ENCODE measurements at places on chromosomes 5 and 9.

DNA sequence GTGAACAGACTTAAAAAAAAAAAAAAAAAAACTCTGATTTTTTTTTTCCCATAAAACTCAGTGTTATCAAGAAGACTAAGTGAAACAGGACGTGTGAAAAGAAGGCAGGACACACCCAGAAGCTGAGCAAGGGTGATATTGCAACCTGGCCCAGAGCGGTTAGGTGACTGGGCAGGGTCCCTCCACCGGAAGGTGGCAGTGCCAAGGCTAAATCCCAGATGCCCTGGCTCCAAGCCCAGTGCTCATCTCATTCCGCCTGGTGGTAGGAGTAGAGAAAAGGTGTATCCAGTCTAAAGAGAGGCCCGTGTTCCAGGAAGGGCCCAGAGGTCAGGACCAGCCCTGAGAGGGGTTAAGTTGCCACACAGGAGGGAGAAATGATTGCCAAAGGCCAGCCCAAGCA lies 51.5 kb upstream of the SAP30L start:
- DNase-seq: no peak

DNA sequence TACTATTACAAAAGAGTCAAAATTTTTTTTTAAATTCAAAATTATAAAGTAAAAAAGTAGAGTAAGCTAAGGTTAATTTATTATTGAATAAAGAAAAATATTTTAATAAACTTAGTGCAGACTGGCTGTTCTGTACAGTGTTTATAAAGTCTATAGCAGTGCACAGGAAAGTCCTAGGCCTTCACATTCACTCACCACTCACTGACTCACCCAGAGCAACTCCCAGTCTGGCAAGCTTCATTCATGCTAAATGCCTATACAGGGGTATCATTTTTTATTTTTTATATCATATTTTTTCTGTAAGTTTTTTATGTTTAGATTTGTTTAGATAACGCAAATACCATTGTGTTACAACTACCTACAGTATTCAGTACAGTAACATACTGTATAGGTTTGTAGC lies 700.7 kb upstream of the GRAMD2B start:
- DNase-seq: no peak

DNA sequence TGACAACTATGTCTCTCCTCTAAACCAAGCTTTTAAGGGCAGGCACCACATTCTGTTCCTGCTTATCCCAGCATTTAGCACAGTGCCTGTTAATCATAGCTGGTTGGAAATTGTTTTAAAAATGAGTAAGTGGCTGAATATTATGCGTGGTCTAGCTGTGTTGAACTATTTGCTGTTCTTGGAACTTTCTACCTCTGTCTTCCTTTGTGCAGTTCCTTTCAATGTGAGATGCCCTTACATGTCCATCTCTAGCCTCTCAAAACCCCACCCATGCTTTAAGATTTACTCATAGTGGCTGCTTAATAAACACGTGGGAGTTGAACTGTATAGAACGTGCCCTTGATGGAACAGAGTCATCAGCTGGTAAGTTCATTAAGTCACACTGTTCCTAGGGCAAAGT lies 34.5 kb downstream of the C9orf57 start:
- no peak for DNase-seq

DNA sequence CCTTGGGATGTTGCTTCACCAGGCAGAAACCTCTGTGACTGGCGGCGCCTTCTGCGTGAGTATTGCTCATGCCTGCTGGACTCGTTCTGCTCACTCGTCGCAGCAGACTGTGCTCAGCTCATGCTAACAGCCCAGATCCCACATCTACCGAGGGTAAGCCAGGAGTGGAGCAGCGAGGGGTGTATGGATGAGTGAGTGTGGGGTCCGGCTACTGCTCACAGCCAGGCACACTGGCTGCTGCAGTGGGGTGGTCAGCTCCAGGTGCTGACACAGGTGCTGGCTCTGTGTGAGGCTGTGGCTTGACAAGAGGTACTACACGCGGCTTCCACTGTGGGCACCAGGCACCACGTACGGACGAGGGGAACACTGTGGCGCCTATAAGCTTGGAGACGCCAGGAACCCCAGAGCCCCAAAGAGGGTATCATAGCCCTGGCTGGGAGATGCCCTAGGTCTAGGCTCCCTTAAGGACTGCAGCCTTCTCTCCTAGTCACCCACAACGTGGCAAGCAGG lies 47.7 kb upstream of the CDH12 start:
- no peak for DNase-seq

GRCh38 chr9:104082168-104082567 lies 11.9 kb upstream of the SMC2 start:
- no peak for DNase-seq

- no peak for DNase-seq
These were observed 24.4 kb downstream of the SLC6A7 start for GRCh38 chr5:150214289-150214688.

DNA sequence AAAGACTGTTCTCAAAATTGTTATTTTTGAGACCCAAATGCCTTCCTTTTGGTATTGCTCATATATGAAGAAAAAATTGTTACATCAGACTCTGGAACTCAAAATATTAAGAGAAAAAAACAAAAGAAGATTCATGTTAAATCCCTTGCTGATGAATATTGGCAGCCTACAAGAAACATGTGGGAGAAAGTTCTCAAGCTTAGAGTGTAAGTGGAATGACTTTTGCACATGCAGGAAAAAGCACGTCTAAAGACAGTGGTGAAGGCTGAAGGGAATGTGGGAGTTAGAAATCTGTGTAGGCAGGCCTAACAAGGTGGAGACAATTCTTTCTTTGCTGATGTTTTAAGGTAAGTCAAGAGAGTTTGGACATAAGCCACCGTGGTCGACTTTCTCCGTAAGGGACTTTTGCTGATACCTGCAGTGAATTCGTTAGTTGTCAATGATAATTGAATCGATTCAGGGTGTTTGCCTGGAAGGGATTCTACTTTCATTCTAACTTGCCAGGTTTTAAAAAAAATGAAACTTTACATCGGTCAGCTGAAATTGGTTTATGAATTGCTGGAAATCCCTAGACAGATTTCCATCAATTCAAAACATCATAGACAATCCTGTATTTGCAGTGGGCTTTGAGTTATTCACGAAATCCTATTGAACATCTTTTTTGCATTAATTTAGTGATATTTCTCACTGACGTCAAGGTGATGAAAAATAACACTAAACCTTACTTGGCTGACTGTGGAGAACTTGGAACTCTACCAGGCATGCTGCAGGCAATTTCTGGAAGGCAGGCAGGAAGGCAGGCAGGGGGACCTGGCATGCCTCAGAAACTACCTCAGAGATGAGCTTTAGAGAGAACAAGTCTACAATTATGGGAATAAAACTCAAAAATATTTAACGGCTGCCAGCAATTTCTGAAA lies 359.1 kb upstream of the ADAMTSL1 start:
- DNase-seq: peak; percentile 73

DNA sequence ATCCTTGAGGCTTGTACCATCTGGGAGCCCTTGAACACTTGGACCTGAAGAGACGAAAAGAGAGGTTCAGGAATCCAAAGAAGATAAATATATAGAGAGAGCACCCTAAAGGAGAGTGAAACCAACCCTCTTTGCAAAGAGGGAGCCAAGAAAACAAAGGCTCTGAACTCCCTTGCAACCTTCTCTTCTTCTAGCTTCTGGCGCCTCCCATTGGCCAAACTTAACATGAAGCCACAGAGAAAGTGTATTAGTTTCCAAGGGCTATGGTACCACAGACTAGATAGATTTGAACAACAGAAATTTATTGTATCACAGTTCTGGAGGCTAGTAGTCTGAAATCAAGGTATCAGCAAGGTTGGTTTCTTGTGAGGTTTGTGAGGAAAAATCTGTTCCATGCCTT lies 175.1 kb downstream of the HCN1 start:
- DNase-seq: no peak

GRCh38 chr9:33378121-33378795 lies 24.1 kb downstream of the AQP7 start:
- DNase-seq: no peak

DNA sequence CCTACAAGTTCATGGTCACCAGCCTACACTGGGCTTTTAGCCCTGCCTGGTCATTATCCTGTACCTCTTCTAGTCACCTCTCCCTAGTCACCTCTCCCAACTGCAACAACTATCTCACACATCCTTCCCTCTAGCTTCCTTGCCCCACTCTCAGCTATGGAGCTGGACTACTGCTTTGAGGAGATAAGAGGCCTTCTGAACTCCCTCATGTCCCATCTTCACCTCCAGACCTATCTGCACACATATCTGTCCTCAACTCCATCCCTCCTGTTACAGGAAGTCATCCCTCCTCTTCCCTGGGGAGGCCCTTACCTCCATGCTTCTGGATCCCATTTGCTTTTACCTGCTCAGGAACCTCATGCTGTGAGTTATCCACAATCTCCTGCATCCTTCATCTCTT lies 5.7 kb downstream of the RPP25L start:
- no peak for DNase-seq

DNA sequence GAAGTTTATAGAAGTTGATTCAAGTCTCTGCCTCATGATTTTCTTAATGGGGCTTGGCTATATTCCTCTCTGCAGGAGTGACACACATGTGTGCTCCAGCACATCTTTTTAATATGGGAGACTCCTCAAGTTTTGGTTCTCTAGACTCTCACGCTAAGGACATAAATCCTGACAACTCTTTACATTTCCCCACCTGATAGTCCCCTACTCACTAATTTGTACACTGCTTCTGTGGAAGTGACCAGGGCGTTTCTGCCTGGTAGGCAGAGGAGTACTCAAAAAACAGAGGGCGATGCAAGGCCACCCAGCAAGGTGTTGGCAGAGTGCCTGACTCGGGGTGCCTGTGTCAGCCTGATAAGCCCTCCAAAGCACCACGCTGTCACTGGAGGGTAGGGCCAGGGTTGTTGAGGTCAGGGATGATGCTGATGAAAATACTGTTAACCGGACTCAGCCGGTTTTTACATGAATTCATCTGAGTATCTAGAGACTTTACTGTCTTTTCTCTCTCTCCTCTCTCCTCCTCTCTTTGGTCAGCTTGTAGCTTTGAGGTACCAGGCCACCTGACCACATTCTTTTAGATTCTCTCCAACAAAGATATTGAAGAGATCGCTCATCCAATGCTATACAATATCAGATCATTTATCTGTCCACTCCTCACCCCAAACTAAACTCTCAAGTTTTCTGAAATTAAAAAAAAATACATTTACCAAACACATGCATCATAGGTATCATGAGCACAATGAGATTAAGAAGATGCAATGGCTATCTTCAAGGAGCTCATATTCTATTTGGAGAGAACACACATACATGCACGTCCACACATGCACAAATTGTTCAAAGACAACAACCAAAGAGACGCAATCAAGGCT lies 205.2 kb downstream of the PIK3R1 start:
- DNase-seq: no peak

- DNase-seq: no peak
These were observed 9.8 kb upstream of the GLE1 start for GRCh38 chr9:128494746-128495129.

DNA sequence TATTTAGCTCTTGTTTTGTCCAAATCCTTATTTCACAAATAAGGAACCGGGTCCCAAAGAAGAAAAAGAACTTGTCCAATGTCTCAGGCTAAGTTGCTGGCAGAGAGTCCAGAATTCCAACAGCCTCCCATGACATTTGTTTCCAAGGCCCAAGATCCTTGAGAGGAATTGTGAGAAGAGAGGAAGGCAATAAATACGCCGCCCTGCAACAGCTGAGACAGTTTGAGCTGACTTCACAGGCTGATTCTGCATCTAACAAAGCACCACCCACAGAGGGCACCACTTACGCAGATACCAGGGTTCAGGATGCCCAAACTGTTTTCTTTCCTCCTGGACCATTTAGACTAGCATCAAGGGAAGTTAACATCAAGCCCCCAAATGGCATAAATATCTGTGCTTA lies 211.3 kb downstream of the FAM114A2 start:
- no peak for DNase-seq

DNA sequence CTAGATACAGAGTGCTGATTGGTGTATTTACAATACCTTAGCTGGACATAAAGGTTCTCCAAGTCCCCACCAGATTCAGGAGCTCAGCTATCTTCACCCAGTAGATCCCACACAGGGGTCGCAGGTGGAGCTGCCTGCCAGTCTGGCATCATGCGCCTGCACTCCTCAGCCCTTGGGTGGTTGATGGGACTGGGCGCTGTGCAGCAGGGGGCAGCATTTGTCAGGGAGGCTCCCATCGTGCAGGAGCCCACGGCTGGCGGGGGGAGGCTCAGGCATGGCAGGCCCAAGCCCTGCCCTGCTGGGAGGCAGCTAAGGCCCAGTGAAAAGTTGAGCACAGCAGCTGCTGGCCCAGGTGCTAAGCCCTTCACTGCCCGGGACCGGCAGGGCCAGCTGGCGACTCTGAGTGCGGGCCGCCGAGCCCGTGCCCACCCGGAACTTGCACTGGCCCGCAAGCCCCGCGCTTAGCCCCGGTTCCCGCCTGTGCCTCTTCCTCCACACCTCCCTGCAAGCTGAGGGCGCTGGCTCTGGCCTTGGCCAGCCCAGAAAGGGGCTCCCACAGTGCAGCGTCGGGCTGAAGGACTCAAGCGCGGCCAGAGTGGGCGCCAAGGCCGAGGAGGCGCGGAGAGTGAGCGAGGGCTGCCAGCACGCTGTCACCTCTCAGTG lies 314.1 kb upstream of the ATP10B start:
- no peak for DNase-seq

DNA sequence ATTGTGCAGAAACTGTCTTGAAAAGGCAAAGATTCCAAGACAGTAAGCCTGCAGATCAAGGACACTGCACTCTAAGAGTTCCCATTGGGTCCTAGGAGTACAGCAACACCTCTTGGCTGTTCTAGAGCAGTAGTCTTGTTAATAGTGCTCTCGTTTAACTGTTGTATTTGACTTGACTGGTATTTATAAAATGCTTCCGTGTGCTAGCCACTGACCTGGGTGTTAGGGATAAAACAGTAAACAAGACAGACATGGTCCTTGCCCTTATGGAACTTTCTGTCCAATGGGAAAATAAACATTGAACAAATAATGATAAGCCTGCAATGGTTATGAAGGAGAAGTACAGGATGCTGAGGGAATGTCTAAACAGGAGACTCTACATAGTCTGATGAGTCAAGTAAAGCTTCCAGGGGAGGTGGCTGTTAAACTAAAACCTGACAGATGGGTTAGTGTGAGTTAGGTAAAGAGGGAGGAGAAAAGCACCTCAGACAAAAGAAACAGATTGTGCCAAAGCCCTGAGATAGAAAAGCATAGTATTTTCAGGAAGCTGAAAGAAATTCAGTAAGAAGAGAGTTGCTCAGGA lies 33.3 kb downstream of the TDRD7 start:
- DNase-seq: no peak

GRCh38 chr9:109164042-109164441 lies 3.0 kb downstream of the FRRS1L start:
- no peak for DNase-seq

Measured in left hindlimb (tissue), 1 donor.